ENCODE measurements at places on chromosomes 3 and 15. TPM values are rescaled to one million over a fixed set of nuclear protein-coding genes. Genes with fewer than 3 reads are reported as not detected.
A peak's percentile ranks its signal among the peaks of the same experiment; 100 is the strongest.

- no peak for DNase-seq
Observed at GRCh38 chr3:17179381-17180205, 294.8 kb downstream of the PLCL2 start.

DNA sequence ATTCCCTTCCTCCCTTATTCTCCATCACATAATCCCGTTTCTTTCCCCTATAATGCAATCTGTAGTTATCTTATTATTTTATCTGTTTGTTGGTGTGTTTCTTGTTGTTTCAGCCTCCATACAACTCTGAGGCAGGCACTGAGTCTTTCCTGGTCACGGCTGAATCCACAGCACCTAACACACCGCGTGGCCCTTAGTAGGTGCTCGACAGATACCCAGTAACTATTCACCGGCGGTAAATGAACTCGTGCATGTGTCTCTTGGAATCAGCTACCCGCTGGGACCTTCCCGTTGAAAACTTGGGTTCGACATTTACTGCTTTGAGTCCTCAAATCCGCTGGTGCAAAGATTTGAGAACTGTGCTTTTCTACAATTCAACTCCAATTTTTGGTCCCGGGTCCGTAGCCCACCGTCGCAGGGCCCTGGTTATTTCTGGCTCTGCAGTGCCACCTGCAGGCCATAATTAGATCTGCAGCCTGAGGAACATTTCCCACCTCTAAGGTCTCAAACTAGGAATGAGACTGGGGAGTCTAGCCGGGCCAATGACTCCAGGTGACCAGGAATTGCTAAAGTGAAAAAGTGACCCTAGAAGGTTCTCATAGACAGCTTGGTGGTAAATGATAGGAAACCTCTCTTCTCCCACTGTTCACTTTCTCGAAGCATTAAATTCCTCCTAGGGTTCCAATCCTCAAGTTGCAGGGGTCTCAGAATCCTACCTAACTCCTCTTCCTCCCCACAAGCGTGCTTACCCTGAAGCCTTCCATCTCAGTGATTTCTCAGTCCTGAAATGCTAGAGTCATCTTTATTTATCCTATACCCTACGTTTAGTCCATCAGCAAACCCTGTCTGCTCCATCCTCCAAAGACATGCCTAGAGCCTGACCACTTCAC lies 40.0 kb upstream of the TRH start:
- DNase-seq = no peak

DNA sequence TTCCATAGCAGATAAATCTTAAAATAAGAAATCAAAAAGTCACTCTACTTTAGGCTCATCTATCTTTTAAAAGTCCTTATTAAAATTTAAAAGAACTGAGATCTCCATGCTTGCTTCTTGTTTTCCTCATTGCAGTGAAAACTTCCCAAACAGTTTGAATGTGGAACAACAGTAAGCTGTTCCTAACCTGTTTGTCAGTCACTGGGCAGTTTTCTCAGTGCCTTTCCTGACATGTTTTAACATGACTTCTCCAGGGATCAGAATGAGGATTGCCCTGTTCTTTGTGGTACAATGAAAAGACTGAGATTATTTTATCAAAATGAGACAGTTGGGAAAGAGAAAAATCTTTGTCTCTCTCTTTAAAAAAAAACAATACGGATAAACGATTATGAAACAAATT lies 774 bp downstream of the GPR87 start:
- DNase-seq = no peak

GRCh38 chr3:34599595-34599994 lies 801.2 kb downstream of the PDCD6IP start:
- DNase-seq = no peak

- peak; percentile 53 for DNase-seq
Observed at GRCh38 chr3:187808527-187808895, 63.2 kb upstream of the BCL6 start.

- no peak for DNase-seq
Observed at GRCh38 chr15:66907826-66908743, 157.3 kb upstream of the SMAD3 start.

DNA sequence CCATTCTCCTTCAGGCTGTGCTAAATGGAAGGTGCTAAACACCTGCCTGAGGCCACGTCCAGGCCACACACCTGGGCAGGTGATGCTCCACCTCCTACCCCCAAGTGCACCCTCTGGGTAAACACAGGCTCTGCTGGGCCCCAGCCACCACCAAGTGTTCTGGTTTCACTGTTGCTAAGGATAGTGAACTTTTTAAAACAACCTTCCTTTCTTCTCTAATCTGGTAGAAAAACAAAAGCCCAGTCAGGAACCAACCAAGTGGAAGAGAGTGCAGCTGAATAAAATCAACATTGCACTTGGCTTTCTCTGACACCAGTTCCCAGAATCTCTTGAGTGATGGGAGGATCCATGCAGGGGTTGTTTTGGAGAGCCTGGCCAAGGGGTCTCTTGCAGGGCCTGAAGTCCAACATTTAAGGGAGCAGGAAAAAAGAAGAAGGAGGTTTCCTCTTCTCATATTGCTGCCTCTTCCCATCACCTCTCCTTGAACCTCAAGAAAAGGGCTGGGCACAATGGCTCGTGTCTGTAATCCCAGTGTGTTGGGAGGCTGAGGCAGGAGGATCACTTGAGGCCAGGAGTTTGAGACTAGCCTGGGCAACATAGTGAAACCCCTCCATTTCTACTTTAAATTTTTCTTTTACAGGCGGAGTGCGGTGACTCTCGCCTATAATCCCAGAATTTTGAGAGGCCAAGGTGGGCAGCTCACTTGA lies 26.2 kb upstream of the ATP13A3 start:
- DNase-seq = no peak

DNA sequence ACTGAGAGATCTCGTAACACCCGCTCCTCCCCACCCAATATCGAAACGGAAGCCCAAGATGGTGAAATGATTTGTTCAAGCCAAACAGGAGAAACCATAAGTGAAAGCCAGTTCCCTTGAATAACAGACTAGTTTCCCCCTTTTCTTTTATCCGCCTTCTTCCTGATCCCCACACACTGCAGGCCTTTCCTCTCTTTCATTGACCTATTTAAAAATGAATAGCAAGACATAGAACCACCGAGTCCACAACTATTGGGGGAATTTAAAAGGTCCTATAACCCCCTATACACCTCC lies 382 bp upstream of the COX17 start:
- no peak for DNase-seq

DUOXA2 gene
- not detected for polyA plus RNA-seq

OR5H6 gene
- not detected for polyA plus RNA-seq

Measured in left kidney (tissue), 8 donors.